AG09319 (cell line): ENCODE measurements at places on chromosomes 12 and 14.

GRCh38 chr12:95790033-95790916, at the start of gene NTN4:
TSS of gene NTN4 (minus strand) at chr12:95790764. CDS start at chr12:95790309, 455 bp downstream.
- DNase-seq = no peak

GRCh38 chr12:104598342-104599271, 141.9 kb downstream of the CHST11 start:
- no peak for DNase-seq

- DNase-seq = no peak
These were observed 187.4 kb upstream of the ABCD2 start for GRCh38 chr12:39807043-39807442.

GRCh38 chr14:61668282-61668681, 27.0 kb upstream of the HIF1A start:
- no peak for DNase-seq

- DNase-seq = no peak
These were observed 56.7 kb upstream of the NR2C1 start for GRCh38 chr12:95130096-95130495.

- DNase-seq = no peak
These were observed 1.3 kb upstream of the C14orf39 start for GRCh38 chr14:60487211-60487610.

- no peak for DNase-seq
These were observed 133.4 kb downstream of the ESRRB start for GRCh38 chr14:76509311-76509710.

DNA sequence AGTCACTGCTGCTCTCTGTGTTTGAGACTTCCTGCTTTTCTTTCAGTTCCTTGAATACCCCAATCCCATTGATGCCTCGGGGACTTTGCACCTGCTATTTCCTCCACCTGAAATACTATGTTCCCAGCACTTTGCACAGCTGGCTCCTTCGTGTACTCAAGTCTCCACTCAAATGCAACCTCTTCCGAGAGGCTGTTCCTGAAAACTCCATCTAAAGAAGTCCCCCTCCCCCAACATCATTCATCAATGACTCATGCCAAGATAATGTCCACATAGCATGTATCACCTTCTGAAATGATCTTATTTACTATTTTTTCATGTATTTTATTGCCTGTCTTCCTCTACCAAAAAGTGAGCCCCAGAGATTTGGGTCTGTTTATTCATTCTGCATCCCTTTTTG, 48.6 kb downstream of the HSPB8 start:
- no peak for DNase-seq

DNA sequence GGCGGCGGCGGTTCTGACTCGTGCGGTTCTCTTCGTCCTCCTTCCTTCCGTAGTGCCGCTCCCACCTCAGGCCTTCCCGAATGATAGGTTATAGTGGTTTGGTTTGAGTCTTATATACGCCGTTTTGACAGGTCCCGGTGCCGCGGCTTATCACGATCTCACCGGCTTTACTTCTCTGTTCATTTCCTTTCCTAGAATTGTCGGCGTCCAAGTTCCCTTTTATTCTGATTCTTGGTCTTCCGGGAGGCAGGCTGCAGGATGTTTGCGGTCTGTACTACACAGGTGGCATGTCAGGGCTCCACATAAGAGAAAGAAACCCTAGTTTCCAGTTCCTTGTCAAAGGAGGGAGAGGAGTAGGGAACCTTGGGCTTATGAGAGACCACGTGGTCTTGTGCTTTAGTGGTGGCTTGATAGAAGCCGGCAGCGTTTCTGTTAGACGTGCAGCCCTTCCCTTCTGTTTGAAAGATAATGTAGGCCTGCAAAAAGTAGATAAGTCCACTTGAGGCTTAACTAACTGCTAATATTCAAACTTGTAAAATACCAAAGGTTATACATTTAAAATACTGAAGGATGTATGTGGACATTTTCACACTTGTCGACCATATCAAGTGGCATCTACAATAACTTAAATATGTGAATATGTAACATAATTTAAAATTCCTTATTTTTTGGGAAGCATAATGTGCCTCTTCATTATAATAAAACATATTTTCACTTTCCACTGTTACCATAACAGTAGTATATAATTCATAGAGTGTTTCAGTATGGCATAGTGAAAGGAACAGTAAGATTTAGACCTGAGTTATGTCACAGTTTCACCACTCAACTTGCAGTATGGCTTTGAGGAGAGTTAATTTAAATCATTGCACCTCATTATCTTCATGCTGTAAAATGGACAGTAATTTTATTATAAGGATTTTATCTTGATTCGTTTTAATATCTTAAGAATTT, 804 bp downstream of the USP15 start:
- DNase-seq = no peak

DNA sequence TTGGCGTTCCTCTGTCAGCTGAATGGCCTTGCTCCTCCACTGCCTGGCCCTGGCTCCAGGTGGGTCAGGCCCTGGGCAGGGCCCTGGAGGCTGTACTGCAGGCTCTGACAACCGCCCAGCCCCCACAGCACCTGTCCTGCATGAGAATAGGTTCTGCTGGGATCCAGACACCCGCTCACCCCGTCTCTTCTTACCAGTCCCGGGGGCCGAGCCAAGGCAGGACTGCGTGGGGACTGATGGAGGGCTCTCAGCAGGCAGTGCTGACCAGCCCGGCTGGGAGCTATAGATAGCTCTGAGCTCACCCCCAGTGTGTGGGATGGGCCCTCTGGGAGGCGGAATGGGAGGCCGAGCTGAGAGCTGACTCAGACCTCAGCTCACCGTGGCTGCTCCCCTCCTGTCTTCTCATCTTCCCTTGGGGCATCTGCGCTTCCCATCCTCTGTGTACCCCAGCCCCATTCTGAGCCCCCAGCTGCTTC, 39.6 kb downstream of the TEAD4 start:
- no peak for DNase-seq

GRCh38 chr12:95239216-95239615, 21.6 kb downstream of the VEZT start:
- no peak for DNase-seq

GRCh38 chr12:1681493-1681807, 9.4 kb upstream of the ADIPOR2 start:
- DNase-seq = no peak

GRCh38 chr12:122862872-122863701, 27.8 kb downstream of the HIP1R start:
- no peak for DNase-seq

DNA sequence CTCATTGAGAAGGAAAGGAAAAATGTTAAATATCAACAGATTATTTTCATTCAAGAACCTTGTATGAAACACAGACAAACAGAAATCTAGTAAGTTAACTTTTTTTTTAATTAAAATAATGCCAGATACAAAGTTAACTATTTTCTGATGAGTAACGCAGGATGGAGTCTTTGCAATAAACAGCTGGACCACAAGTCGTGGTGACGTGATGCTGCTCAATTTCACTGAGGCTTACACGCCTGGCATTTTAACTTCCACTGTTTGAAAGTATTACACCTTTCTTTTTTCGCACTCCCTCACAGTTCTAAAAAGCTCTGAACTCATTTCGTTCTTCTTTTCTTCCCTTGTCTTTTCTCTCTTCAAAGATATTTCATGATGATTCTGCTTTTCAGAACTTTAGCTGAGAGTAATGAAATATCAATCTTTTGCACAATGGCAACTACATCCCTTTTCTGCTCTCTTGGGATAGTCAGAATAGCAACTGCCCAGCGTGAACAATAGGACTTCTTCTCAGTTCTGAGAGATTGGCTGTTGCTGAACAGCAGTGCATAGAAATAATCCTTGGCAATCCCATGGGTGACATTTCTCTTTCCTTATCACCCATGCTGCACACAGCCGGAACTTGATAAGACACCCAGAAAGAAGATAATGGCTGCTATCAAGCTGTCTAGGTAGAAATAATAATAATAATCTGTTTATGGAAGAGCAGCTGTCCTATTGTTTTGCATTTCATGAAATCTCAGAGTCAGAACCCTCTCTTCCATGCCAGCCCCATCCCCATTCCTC, 160.5 kb downstream of the BTG1 start:
- DNase-seq = no peak

- DNase-seq = no peak
These were observed 890.1 kb downstream of the GALC start for GRCh38 chr14:87102811-87103378.

GRCh38 chr12:27119797-27120196, 37.4 kb upstream of the C12orf71 start:
- DNase-seq = no peak

DNA sequence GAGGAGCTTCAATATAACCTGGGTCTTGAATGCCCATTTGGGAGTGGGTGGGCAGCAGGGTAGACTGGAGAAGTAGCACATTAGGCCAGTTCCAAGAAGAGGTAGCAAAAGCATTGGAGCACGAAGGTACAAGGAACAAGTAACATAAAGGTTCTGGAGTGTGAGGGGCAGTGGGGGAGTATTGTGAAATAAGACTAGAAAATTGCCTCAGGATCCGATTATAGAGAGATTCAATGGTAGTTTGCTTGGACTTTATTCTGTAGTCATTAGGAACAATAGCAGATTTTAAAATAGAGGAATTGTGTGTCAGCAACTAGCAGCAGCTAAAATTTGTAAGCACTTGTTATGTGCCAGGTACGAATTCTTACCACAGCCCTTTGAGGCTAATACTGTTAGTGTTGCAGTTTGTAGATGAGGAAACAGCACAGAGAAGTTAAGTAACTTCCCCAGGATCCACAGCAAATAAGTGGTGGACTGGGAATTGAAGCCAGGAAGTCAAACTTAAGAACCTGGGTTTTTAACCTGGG, 61.8 kb downstream of the PPFIBP1 start:
- no peak for DNase-seq

- DNase-seq = no peak
These were observed 26.4 kb downstream of the NOS1 start for GRCh38 chr12:117334855-117335587.

- DNase-seq = no peak
These were observed 1.5 kb upstream of the DIABLO start for GRCh38 chr12:122227341-122227740.

DNA sequence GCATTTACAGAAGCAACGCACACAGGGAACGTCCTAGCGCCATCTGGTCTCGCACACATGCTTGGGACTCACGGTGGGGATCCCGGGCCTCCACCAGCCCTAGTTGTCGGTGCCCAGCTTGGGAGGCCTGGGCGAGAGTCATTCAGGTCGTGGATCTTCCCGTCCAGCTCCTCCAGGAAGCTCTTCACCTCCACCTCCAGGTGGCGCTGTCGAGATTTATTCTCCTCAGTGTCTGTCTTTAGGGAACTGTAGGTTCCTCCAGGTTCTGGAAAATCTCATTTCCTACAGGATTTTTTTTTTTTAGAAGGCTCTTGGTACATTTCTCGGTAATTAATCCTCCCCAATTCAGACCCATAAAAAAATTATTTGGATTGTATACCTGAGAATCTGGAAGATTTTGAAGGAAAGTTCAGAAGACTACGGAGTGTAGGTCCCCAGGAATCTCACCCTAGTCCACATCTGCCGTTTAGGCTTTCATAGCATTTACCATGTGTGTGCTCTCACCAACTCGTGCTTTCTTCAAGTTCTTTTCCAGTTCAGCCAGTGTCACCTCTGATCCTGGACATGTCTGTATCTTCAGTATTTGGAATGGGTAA, 910.0 kb downstream of the TMEM121 start:
- DNase-seq = no peak

- peak; percentile 32 for DNase-seq
These were observed 188.5 kb upstream of the KRR1 start for GRCh38 chr12:75699728-75700496.

DNA sequence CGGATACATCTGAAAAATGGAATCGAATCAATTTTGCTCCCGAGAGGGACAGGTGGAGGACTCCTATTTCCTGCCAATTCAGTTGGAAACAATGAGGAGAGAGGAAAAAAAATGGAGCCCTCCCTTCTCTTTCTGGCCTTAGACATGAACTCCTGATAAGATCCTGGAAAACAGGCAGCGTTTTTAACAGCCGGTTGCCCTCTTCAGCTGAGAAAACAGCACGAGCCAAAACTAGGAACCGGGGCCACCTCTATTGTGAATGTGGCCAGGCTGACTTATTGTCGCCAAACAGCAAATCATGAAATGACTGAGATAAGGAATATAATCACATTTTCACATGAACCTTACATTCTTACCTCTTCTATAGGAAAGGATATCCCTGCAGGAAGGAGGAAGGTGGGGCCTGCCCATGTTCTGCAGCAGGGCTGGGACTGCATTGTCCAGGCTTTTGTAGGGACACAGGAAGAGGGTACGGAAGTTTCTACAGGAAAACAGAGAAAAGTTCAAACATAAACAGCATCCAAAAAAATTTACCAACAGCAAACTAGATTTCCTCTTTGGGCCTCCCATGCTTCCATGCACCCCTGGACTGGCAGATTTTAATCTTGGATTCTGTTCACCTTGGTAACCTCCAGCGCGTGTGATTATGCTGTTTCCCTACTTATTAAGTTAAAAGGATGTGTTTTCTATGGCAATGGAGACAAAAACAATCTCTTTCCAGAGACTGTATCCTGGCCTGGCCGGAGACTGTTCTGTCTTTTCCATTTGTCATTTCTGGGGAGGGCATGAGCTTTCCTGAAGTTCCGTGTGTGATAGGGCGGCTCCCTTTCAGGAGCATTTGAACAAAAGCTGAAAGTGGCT, 29.0 kb upstream of the ELK3 start:
- no peak for DNase-seq

GRCh38 chr14:68695326-68695768, 97.5 kb downstream of the ZFP36L1 start:
- peak; percentile 95 for DNase-seq

- DNase-seq = peak; percentile 60
These were observed 20.0 kb downstream of the BORCS5 start for GRCh38 chr12:12376646-12377448.

DNA sequence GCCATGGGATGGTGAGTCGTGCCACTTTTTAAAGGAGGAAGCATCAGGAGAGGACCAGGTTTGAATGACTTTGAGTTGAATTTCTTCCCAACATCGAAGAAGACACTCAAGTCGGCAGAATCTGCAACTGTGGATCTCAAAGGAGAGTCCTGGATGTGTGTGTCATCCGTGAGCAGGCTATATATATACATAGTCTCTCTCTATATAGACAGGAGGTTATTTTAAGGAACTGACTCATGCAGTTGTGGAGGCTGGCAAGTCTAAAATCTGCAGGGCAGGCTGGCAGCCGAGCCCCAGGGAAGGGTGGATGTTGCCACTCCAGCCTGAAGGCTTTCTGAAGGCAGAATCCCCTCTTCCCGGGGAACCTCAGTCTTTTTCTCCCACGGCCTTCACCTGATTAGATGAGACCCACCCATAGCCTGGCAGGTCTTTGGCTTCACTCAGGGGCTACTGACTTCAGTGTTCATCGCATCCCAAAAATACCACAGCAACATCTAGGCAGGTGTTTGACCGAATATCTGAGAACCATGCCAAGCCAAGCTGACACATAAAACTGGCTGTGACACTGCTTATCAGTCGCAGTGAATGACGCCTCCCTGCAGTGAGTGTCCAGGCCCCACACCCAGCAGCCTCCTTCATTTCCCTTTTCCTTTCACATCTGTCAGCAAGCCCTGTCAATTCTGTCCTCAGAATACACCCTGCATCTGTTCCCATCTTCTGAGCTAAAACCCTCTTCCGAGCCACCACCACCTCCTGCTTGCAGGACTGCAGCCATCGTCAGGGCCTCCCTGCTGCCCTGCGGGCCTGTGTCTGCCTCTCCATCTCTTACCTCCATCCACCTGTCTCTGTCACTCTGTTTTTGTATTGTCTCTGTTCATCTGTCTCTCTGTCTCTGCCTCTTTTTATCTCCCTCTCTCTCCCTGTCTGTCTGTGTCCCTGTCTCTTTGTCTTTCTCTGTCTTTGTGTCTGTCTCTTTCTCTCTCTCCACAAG, 54.0 kb downstream of the ZNF664 start:
- no peak for DNase-seq
